ENCODE measurements at places on chromosomes 4 and X. TPM values are rescaled to one million over a fixed set of nuclear protein-coding genes. Genes with fewer than 3 reads are reported as not detected.

Gene HS3ST1
- polyA plus RNA-seq = not detected

Gene SRPX2
- polyA plus RNA-seq = 6.7 TPM

Gene SSX2B
- not detected for polyA plus RNA-seq

Gene STPG2
- polyA plus RNA-seq = not detected

Gene SEC24D
- polyA plus RNA-seq = 21.6 TPM

Gene FAM184B
- polyA plus RNA-seq = not detected

Gene MTTP
- 84.7 TPM for polyA plus RNA-seq

DNA sequence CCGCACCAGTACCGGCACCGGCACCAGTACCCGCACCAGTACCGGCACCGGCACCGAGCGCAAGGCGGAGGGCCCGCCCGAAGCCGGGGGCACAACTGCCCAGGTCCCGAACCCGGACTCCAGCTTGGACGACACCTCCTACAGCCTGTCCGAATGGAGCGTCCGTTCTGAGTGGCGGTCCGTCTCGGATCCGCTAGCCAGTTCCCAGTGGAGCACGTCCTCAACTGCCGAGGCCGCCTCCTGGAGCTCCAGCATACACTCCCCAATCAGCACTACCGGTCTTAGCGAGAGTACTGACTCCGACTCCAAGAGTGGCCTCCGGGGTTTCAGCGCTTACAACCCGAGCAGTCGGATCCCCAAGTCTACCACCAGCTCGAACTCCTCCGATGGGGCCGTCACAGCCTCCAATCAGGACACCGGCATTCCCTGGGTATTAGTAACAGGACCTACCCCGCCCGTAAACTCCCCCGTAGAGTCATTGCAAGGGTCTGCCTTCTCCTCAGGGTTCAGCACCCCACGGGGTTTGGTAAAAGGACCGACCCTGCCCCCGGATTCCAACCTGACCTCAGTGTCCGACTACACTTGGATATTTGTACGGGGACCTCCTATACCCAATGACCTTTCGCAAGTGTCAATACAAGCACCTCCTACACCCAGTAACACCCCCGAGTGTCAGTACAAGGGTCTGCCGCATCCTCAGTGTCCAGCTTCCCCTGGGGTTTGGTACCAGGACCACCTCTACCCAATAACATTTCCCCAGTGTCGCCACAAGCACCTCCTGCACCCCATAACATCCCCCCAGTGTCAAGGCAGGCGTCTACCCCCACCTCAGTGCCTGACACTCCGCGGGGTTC is 721 bp upstream of the MAOA start:
- no peaks in the 10 kb centered on the region for H3K27me3 ChIP-seq
- H3K4me1 ChIP-seq = 0 out of 2 replicates have a peak, but pooled peaks cover 5% of the 10 kb centered on the region
- H3K27ac ChIP-seq = peak overlapping the region; percentile 57
- no peaks in the 10 kb centered on the region for H3K36me3 ChIP-seq
- peak overlapping the region; percentile 78 for H3K4me3 ChIP-seq

DNA sequence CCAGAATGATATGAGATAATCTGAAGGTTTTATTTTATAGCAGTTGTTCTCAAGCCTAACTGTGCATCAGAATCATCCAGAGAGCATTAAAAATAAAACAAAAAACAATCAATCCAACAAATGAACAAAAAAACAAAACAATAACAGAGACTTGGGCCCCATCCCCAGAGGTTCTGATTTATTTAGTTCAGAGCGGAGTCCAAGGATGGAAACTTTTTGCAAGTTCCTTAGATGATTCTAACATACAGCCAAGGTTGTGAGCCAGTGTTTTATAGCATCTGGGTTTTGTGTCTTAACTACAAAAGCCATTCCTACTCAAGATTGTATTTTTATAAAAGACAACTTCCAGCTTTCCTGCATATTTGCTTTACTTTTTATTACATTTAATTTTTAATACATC is 59.4 kb upstream of the GRPR start:
- H3K4me3 ChIP-seq = no peak overlapping the region
- no peak for DNase-seq
- no peaks in the 10 kb centered on the region for H3K27me3 ChIP-seq
- no peaks in the 10 kb centered on the region for H3K36me3 ChIP-seq

DNA sequence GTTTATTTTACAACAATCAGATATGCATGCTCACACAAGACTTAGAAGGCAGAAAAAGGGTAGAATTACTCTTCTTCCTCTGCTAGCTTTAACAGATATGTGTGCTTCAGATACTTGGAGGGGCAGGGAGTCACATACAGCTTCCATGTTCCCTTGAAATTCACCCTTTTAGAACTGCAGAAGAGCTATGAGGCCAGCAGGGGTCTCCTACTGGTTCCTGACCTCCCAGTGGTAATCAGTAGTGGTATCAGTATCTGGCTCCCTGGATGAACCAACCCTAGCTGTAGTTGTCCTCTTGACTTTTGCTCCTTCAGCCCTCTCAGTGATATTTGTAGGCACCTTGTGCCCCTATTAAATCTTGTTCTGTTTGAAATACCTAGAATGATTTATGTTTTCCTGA is 81.5 kb downstream of the RCHY1 start:
- H3K4me3 ChIP-seq = no peak overlapping the region
- H3K27ac ChIP-seq = no peak overlapping the region
- no peaks in the 10 kb centered on the region for H3K4me1 ChIP-seq
- peak; percentile 46 for DNase-seq

- no peaks in the 10 kb centered on the region for H3K36me3 ChIP-seq
- H3K4me1 ChIP-seq = no peaks in the 10 kb centered on the region
- H3K4me3 ChIP-seq = no peak overlapping the region
- H3K27ac ChIP-seq = no peak overlapping the region
- no peak for DNase-seq
- H3K27me3 ChIP-seq = no peaks in the 10 kb centered on the region
Measured at GRCh38 chr4:127001933-127002332, 630.8 kb upstream of the INTU start.

GRCh38 chr4:85165808-85166207 is 199.3 kb upstream of the WDFY3 start:
- no peaks in the 10 kb centered on the region for H3K4me1 ChIP-seq
- no peak overlapping the region for H3K4me3 ChIP-seq
- H3K27me3 ChIP-seq = no peaks in the 10 kb centered on the region

DNA sequence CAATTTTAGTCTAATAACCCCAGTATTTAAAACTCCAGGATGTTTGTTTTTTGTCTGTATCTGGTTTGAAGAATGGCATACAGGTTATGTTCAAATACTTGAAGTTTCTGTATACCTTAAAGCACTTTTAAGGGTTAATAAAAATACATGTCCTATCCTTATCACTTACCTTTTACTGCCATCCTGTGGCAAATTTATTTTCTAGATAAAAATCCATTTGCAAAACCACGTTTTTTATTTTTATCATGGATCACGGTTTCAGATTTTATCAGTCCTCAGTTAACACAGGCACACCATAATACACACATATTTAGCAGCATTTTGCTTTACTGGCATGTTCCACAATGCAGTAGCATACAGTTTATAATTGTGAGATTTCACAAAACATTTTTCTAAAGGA is 113.3 kb upstream of the H2AZ1 start:
- H3K4me3 ChIP-seq = no peak overlapping the region
- H3K36me3 ChIP-seq = no peaks in the 10 kb centered on the region
- H3K27ac ChIP-seq = no peak overlapping the region
- H3K27me3 ChIP-seq = no peaks in the 10 kb centered on the region

DNA sequence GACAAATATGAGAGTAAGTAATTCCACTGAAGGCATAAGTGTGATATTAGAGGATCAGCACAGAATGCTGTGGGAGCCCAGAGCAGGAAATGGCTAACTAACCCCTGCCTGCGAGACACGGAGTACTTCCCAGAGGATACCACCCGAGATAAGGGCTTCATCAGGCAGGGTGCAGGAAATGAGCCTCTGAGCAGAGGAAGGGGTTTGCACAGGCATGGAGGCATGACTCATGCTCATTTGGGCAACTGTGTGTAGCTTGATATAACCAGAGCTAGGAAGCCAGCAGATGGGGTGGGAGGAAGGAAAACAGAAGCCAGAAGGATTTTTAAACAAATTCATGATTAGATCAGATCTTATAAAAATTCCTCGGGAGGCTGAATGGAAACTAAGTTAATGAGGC is 70.0 kb upstream of the TSPAN5 start:
- H3K27ac ChIP-seq = no peak overlapping the region
- H3K27me3 ChIP-seq = no peaks in the 10 kb centered on the region
- no peak for DNase-seq
- H3K36me3 ChIP-seq = no peaks in the 10 kb centered on the region
- H3K4me1 ChIP-seq = no peaks in the 10 kb centered on the region

GRCh38 chr4:170940043-170940724 is 850.4 kb upstream of the AADAT start:
- no peaks in the 10 kb centered on the region for H3K4me1 ChIP-seq
- no peak for DNase-seq
- no peaks in the 10 kb centered on the region for H3K27me3 ChIP-seq
- no peak overlapping the region for H3K4me3 ChIP-seq
- H3K27ac ChIP-seq = no peak overlapping the region
- H3K36me3 ChIP-seq = no peaks in the 10 kb centered on the region

- H3K27me3 ChIP-seq = no peaks in the 10 kb centered on the region
- H3K36me3 ChIP-seq = no peaks in the 10 kb centered on the region
- H3K4me1 ChIP-seq = no peaks in the 10 kb centered on the region
Measured at GRCh38 chr4:125115941-125116340, 198.8 kb upstream of the FAT4 start.

DNA sequence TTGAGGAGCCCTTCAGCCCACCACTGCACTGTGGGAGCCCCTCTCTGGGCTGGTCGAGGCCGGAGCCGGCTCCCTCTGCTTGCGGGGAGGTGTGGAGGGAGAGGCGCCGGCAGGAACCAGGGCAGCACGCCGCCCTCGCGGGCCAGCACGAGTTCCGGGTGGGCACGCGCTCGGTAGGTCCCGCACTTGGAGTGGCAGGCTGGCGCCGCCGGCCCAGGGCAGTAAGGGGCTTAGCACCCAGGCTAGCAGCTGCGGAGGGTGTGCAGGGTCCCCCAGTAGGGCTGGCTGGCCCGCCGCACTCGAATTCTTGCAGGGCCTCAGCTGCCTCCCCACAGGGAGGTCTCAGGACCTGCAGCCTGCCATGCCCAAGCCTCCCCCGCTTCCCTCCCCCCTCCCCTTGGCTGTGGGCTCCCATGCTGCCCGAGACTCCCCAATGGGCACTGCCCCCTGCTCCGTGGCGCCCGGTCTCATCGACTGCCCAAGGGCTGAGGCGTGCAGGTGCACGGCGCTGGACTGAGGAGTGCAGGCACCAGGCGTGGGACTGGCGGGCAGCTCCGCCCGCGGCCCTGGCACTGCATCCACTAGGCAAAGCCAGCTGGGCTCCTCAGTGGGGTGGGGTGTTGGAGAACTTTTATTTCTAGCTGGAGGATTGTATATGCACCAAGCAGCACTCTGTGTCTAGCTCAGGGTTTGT is 127.5 kb downstream of the DCK start:
- no peaks in the 10 kb centered on the region for H3K36me3 ChIP-seq
- DNase-seq = no peak
- H3K4me1 ChIP-seq = no peaks in the 10 kb centered on the region
- no peak overlapping the region for H3K27ac ChIP-seq
- H3K27me3 ChIP-seq = no peaks in the 10 kb centered on the region

DNA sequence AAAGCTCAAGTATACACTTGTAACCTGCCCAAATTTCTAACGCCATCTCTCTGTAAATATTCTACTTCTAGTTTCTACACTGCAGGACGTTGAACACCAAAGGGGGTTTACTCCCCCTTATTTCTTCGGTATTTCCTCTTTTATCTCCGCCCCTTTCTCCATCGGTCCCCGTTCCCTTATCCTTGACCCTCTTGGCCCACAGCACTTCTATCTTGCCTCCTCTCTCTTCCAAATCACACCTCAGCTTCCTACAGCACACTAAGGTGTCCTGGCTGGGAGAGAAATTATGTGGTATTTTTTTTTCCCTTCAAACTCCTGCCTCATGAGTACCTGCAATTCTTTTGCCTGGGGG is 715 bp downstream of the ZMAT1 start:
- DNase-seq = no peak
- no peak overlapping the region for H3K27ac ChIP-seq
- H3K27me3 ChIP-seq = no peaks in the 10 kb centered on the region
- no peaks in the 10 kb centered on the region for H3K4me1 ChIP-seq
- no peaks in the 10 kb centered on the region for H3K36me3 ChIP-seq

DNA sequence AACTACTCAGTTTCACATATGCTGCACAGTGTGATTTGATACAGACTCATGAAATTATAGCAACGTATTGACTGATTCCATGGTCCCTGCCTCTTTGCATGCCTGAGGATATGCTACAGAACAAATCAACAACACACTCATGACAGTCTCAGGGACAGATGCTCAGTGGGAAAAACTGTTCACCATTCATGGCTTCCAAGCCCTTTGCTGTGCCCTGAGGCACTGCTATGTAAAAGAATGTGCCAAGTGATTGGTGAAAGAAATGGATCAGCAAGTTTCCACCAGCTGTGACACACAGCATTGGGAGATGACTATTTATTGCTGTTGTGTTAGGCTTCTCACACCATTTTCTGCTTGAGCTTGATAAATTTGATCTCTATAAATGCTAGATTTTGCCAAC is 825.6 kb upstream of the INTU start:
- H3K27me3 ChIP-seq = no peaks in the 10 kb centered on the region
- H3K36me3 ChIP-seq = no peaks in the 10 kb centered on the region
- H3K4me1 ChIP-seq = no peaks in the 10 kb centered on the region

- no peaks in the 10 kb centered on the region for H3K4me1 ChIP-seq
- no peaks in the 10 kb centered on the region for H3K27me3 ChIP-seq
- no peak for DNase-seq
- no peak overlapping the region for H3K4me3 ChIP-seq
- H3K36me3 ChIP-seq = no peaks in the 10 kb centered on the region
Measured at GRCh38 chr4:93030670-93031069, 726.9 kb downstream of the GRID2 start.

GRCh38 chrX:66203114-66203513 is 39.1 kb downstream of the HEPH start:
- H3K36me3 ChIP-seq = no peaks in the 10 kb centered on the region
- H3K27ac ChIP-seq = no peak overlapping the region
- no peaks in the 10 kb centered on the region for H3K27me3 ChIP-seq

- H3K27ac ChIP-seq = no peak overlapping the region
- H3K27me3 ChIP-seq = no peaks in the 10 kb centered on the region
- H3K4me1 ChIP-seq = no peaks in the 10 kb centered on the region
- no peak overlapping the region for H3K4me3 ChIP-seq
- H3K36me3 ChIP-seq = no peaks in the 10 kb centered on the region
Measured at GRCh38 chrX:104282166-104282725, 27.5 kb upstream of the ESX1 start.

GRCh38 chrX:49951524-49952193 is 29.3 kb downstream of the CLCN5 start:
- H3K27me3 ChIP-seq = no peaks in the 10 kb centered on the region
- no peak overlapping the region for H3K27ac ChIP-seq
- DNase-seq = no peak
- no peaks in the 10 kb centered on the region for H3K36me3 ChIP-seq
- H3K4me1 ChIP-seq = no peaks in the 10 kb centered on the region
